Lung microvascular endothelial cell (primary cell): ENCODE measurements at places on chromosomes 2 and 18.

GRCh38 chr2:223459328-223459939 is 142.7 kb downstream of the SCG2 start:
- peak; percentile 46 for DNase-seq

DNA sequence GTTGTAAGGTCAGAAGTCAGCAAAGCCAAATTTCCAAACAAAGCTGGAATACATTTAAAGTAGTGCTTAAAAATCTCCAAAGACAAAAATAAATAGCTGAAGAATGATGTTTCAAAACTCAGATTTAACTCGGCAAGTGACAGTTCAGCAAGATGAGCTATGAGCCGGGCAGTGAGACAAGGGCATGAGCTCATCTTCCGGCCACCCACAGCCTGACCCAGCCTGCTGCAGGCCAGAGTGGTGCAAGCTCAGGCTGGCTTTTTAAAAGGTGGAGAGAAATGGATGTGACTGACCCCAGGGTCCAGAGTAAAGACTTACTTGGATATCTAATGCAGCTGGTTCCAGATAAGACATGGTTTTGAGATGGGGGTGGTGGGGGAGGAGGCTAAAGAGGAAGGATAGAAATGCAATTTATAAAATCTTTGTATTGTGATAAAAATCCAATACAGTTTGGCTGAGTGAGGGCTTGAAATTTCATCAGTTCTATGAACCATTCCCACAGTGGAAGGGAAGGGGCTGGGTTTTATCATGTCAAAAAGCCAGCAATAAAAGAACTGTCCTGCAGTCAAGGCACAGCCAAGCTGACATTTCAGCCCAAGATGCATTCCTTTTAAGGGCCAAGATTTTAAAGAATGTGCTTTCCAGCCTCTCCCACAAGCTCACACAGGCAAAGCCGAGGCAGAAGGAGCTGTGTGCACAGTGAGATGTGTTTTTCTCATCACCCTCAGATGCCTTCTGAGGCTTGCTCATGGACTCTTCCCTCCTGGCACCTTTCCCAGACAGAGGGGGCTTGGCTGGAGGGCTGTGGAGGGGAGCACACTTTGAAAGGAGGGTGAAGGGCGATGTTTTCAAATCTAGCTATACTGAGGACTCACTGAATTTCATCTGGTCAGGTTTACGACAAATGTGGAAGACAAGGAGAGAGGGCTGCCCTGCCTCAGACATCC is 97.9 kb upstream of the KLHL29 start:
- peak; percentile 16 for DNase-seq

GRCh38 chr2:226122041-226122440 is 677.6 kb downstream of the IRS1 start:
- DNase-seq: no peak

GRCh38 chr2:139156730-139157129 is 376.5 kb upstream of the NXPH2 start:
- no peak for DNase-seq

- DNase-seq: peak; percentile 93
Measured at GRCh38 chr2:55364189-55365055, 55.2 kb downstream of the CCDC88A start.

GRCh38 chr2:22897428-22897827 is 487.6 kb upstream of the KLHL29 start:
- DNase-seq: no peak

DNA sequence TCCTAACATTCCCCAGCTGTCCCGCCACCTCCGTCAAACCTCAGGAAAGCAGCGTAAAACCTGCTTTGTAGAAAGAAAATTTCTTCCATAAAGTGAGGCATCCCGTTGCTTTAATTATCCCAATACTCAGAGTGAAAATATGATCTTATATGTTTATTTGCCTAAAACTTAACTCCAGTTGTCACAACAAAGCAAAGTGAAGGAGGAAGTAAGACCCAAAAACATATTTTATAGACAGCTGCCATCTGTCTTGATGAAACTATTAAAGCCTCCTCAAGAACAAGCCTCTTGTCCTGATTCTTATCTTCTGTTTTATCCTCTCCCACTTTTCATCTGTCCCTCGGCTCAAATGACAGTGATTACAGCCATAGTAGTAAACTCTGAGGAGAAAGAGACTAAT is 28.9 kb upstream of the LPIN2 start:
- no peak for DNase-seq

DNA sequence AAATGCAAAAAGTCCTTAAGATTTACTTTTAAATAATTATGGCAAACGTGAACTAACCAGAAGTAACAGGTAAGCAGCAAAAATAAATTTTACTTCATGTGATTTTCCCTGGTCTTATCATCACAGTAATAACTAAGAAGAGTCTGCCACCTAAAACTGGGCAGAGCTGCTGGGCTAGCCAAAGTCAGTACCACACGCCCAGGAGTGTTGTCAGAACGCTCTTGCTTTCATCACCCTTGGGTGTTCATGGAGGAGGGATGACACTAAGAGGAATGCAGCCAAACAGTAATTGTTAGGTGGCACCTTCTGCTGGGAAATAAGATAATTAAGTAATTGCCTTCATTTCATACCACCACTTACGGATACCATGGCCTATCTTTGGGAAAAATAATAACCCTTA is 92.0 kb upstream of the NEUROD1 start:
- no peak for DNase-seq

DNA sequence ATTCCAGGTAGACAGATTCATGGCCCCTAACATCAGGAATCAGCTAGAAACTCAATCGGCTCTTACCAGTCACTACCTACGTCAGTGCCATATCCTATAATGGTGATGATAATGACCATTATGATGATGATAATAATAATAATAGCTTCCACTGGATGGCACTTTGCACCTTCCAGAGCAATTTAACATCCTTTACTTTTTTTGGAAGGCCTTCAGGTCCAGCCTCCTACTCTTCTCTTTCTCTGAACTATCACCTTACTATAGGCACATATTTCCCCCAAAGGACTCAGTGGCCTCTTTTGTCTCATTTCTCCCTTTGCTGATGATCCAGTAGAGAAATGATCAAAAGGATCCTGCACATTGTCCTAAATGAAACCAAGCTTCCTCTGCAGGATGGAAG is 56.0 kb downstream of the BCL11A start:
- DNase-seq: no peak

DNA sequence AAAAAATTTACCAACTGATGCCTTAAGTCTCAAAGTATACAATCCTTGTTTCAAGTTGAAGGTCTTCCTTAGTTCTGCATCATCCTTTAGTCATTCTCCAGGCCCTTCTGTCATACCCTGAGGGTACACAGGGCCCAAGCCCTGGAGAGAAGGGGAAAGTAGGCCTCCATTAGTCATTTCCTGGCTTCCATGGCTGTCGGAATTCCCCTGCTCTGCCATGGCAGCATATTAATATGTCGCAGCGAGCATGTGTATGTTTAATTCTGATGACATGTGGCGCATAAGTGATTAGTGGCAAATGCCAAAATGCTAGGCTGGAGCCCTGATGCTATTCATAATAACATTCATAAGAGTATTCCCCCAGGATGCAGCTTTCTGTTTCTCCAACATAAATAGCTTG is 22.1 kb downstream of the GPR39 start:
- DNase-seq: peak; percentile 5

DNA sequence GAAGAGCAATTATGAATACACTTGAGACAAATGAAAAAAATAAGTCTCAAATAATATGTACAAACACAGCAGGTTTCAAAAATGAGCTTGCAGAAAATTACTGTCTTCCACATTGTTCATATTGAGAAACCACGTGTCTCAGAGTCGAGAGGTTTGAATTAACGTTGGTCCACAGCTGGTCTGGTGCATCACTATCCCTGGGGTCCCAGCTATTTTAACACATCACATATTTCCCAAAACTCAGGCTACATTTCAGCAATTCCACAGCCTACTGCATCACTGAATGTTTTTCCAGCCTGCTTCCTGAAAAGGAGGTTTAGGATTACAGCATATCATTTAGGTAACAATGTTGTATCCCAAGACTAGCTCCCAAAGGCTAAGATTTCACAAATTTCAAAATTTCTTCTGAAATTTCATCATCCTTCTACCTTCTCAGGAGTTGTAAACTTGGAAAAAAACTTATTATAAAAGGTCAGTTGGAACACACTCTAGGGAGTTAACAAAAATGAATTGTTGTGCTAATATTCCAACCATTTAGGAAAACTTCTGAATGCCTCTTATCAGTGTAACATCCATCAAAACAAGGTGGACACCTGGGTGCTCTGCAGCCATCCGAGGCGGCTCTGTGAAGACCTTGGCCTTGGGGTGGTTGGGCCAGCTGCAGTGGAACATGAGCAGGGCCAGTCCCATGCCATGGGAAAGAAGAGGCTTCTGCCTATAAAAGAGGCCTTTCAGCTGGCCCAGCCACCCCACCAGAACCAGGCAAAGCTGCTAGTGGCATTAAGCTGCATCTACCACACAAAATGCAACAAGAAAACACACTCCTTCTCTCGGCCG is 198.1 kb upstream of the RBBP8 start:
- DNase-seq: no peak

GRCh38 chr2:226640501-226640900 is 159.1 kb downstream of the IRS1 start:
- DNase-seq: no peak

- DNase-seq: no peak
Measured at GRCh38 chr2:111143107-111143842, 22.6 kb downstream of the BCL2L11 start.

GRCh38 chr2:42233976-42234441 is 64.9 kb downstream of the EML4 start:
- DNase-seq: no peak

- peak; percentile 49 for DNase-seq
Measured at GRCh38 chr2:12819721-12820120, 103.0 kb downstream of the TRIB2 start.

DNA sequence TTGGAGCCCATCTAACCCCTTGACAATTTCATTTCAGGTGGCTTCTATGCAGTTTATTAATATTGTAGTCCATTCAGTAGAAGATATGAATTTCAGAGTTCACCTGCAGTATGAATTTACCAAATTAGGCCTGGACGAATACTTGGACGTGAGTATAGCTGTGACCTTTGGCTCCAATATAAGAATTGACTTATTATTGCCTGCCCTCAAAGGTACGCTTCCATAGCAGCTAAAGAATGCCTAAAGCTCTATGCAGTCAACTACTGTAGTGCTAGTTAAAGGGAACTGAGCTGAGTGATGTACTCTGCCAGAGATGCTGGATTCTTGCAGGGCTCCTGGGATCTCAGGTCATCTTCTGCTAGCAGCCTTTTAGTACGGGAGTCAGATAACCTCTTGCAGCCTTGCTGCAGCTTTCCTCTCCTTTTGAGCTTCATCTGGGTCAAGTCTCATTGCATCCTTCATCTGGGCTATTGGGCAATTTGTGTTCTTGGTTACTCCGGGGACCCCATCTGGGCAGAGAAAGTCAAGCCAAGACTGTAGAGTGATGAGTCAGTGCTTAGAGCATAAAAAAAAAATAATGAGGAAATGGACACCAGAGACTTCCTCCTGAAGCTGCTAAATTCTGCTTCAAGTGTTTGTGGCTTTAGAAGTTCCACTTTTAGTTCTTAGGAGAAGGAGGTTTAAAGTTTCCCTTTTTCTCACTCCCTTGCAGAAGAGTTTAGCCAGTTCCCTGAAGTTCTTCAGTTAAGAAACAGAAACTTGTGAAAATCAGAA is 105.6 kb downstream of the PRPF40A start:
- no peak for DNase-seq
